ENCODE measurements at places on chromosomes 16 and 17. TPM values are rescaled to one million over a fixed set of nuclear protein-coding genes. Genes with fewer than 3 reads are reported as not detected.

The CD300H gene
- total RNA-seq, result not detected

The KRT33A gene
- not detected for total RNA-seq

The ITGB3 gene
- total RNA-seq, result 13.2 TPM

The GPT2 gene
- total RNA-seq, result 34.2 TPM

The LRRC3C gene
- total RNA-seq, result not detected

The RAB11FIP4 gene
- 40.7 TPM for total RNA-seq

The SULT1A1 gene
- 20.6 TPM for total RNA-seq

The KCNJ18 gene
- total RNA-seq, result not detected

The GPR179 gene
- total RNA-seq, result 0.05 TPM

The SUPT4H1 gene
- 55.2 TPM for total RNA-seq

The TMEM235 gene
- not detected for total RNA-seq

- DNase-seq, result no peak
These were observed 28.3 kb downstream of the LYRM1 start for GRCh38 chr16:20928774-20929411.

DNA sequence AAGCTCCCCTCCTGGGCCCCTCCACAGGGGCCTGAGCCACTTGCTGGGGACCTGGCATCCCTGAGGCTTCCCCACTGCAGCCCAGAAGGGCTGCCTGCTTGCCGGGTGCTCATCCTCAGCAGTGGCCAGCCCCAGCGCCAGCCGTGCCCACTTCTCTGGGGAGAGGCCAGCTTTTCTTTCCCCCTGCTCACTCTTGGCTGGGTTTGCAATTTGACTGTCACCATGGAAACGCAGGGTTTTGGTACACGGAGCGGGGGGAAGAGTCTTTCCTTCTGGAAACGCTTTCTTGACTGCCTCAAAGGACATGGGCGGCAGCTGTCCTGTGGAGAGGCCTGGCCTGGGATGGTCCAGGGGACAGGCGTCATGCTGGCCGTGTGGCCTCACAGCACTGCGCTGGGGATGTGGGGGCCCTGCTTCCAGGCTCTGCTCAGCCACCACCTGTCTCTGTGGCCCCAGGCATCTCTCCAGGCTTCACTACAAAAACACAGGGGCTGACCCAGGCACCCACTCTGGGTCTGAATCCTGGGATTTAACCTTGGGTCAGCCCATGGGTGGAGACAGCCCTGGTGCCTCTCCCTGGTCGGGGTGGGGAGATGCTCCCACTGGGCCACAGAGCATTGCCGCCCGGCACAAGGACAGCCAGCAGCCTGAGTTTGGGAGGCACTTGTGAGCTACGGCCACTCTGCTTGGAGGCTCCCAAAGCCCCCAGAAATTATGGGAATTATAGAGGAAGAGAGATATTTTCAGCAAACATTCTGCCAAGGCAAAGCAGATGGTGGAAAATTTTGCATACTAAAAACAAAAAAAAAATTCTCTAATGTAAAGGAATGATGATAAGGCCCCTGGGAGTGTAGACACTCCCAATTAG lies 45.9 kb upstream of the DOC2B start:
- DNase-seq, result no peak

DNA sequence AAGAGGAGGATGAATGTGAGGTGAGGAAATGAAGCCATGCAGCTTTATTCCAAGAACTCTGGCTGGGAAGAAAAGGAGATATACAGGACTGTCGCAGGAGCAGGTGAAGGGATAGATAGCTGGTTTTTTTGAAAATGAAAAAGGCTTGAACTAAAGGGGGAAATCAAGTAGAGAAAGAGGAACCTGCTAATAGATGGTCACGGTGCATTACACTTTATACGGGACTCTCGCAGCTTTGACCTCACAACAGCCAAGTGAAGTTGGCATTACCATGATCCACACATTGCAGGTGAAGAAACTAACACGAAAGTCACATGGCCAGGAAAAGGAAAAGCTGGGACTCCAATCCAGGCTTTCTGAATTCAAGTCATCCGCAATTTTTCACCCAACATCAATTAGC lies 86.9 kb downstream of the HS3ST2 start:
- no peak for DNase-seq

DNA sequence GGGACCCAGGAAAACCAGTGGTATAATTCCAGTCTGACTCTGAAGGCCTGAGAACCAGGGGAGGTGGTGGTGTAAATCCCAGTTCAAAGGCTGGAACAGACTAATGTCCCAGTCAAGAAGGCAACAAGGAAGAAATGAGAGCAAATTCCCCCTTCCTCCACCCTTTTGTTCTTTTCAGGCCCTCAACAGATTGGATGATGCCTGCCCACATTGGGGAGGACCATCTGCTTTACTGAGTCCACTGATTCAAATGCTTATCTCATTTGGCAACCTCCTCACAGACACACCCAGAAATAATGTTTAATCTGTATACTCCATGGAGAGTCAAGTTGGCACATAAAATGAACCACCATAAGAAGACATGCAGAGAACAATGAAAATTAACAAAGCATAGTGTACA lies 61.9 kb upstream of the CRYM start:
- DNase-seq, result no peak

- DNase-seq, result peak; percentile 70
These were observed 5.2 kb downstream of the CISD3 start for GRCh38 chr17:38735161-38735997.

DNA sequence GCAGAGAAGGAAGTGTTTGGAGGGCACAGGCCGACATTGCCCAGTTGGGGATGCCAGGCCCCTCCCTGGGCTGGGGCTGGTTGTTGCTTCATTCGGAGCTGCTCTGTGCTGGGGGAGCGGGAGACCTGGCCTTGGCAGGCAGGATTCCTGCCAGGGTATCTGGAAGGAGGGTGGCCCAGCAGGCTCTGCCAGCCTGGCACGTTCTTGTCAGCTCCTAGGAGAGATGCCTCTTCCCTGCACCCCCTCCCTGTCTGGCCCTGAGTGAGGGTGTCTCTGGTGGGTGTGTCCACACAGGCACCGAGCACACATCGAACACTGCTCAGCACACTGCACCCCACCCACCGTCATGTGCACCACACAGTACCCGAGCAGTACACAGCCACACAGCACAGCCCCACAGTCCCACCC lies 35.2 kb downstream of the ARHGAP23 start:
- DNase-seq, result peak; percentile 69

GRCh38 chr17:43014649-43015542 lies 7.3 kb downstream of the VAT1 start:
- DNase-seq, result no peak

GRCh38 chr16:24180451-24180850 lies 75.7 kb upstream of the CACNG3 start:
- no peak for DNase-seq

DNA sequence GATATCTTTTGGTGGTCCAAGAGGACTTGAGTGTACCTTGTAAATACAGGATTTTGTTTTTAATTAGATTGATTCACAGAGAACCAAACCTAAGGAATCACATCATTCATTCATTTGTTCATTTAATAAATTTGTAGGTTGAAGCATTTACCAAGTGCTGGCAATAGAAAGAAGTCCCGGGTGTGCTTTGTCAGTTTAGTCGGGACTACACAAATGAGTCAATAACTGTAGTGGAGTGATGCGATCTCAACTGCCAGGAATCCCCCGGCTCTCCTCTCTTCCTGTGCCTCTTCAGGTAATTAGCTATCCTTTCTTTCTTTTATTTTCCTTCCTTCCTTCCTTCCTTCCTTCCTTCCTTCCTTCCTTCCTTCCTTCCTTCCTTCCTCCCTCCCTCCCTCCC lies 1.4 kb upstream of the WWOX start:
- no peak for DNase-seq

GRCh38 chr17:31560616-31561235 lies 169.3 kb downstream of the RAB11FIP4 start:
- DNase-seq, result no peak

GRCh38 chr17:44971776-44972483 lies 3.8 kb upstream of the C1QL1 start:
- no peak for DNase-seq

- DNase-seq, result no peak
These were observed 5.1 kb downstream of the KRT17 start for GRCh38 chr17:41619036-41619926.

DNA sequence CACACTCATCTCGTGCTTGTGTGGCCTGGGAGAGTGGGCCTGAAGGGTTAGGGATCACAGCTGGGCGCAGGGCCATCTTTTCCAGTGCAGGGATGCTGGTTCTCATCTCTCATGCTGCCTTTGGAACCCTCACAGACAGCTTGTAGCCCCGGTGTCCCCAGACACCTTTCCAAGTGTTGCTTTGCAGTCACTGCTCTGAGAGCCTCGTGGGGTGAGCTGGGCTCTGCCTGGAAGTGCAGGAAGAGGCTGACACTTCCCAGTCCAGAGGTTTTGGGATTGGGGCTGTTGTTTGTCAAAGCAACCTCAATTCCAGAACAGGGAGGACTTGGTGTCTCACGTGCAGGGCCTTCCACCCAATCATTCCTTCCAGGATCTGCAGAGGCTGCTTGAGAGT lies 28.2 kb downstream of the TBX4 start:
- DNase-seq, result no peak

GRCh38 chr17:47862621-47863440 lies 11.9 kb upstream of the SP6 start:
- no peak for DNase-seq

- DNase-seq, result no peak
These were observed 113.5 kb downstream of the CMIP start for GRCh38 chr16:81558077-81558443.

- no peak for DNase-seq
These were observed 21.3 kb upstream of the SLC35B1 start for GRCh38 chr17:49729069-49729468.

- DNase-seq, result peak; percentile 74
These were observed 1.2 kb downstream of the GPR142 start for GRCh38 chr17:74368341-74369081.

GRCh38 chr16:89697161-89697615 lies 4.3 kb downstream of the SPATA2L start:
- no peak for DNase-seq

DNA sequence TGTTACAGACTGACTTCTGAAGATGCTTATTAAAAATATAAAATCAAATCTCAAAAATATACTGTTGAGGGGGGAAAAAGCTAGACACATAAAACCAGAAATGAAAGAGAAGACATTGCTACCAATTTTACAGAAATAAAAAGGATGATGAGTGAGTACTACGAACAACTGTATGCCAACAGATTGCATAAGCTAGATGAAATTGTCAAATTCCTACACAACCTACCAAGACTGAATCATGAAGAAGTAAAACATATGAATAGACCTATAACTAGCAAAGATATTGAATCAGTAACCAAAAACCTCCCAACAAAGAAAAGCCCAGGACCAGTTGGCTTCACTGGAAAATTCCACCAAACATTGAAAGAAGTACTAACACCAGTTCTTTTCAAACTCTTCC lies 3.5 kb upstream of the CAPNS2 start:
- DNase-seq, result no peak

DNA sequence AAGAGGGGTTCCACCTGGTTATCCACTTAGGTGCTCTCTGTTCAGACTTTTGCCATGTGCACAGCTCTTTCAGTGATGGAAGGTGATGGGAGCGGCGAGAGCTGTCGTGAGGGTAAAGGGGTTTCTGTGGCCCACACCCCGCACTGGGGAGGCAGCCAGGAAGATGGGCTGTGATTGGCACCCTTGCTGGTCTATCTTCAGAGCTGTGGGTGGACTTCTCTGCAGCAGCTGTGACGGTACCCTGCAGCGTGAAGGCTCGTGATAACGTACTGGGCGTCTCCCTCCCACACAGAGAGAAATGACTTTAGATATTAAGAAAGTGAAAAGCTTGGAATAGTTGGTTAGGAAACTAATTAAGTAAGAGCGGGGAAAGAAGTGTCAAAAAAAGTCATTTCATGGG lies 45.8 kb downstream of the MPRIP start:
- no peak for DNase-seq

GRCh38 chr17:76191896-76192295 lies 48.4 kb downstream of the RNF157 start:
- DNase-seq, result no peak

GRCh38 chr17:72362376-72363088 lies 241.7 kb downstream of the SOX9 start:
- no peak for DNase-seq

DNA sequence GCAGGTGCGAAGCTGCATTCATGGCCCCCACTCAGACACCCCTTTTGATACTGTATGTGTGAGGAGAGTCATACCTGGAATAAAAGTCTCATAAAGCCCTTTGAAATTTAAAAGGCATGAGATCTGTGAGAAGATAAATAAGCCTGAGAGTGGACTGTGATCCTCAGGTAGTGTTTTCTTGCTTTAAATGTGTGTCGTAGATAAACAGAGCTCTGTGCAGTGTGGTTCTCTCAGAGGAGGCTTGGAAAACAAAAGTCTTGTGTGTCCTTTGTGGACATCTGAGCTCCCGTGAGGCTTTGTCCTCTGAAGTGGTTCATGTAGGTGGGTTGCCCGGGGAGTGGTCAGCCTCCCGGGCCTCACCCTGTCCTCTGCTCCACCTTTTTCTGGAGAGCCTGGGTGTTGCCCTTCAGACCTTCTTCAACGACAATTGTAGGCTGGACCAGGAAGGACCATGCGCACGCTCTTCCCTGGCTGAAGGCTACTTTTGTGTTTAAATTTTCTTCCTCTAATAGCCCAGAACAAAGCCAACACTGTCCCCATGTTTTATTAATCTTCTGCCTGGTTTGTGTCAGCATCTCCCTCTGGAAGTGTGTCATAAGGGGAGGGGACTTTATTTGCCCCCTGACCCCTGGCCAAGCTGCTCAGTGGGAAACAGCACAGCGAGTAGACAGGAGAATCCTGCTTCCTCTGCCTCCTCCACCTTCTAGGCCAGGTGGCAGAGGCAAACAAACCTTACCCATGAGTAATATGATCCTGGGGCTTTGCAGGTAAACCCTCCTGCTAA lies 151.2 kb downstream of the MSI2 start:
- DNase-seq, result peak; percentile 59

- no peak for DNase-seq
These were observed 10.8 kb downstream of the EXOC7 start for GRCh38 chr17:76092526-76093413.

- no peak for DNase-seq
These were observed 102.1 kb downstream of the N4BP1 start for GRCh38 chr16:48507886-48508285.

DNA sequence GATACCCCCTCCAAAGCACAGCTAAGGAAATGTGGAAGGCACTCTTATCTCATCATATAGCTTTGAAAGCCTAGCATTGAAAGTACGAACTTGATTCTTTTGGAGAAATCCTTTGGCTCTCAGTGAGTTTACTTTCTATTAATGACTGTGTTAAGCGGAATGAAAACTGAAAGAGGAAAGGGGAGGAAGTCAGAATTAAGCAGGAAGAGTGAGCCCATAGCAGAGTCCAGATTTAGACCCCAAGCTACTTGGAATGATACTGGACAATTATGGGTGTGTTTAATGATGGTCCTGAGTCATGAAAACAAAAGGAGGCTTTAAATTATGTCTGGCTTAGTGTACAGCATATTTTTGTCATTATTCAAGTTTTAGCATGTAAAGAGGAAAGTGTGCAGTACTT lies 42.2 kb downstream of the TENT4B start:
- DNase-seq, result no peak

GRCh38 chr16:87366288-87366687 lies 17.3 kb downstream of the FBXO31 start:
- no peak for DNase-seq

- DNase-seq, result no peak
These were observed 39.8 kb upstream of the MMP2 start for GRCh38 chr16:55439101-55439690.
